ENCODE measurements at places on chromosomes 13 and 19.

DNA sequence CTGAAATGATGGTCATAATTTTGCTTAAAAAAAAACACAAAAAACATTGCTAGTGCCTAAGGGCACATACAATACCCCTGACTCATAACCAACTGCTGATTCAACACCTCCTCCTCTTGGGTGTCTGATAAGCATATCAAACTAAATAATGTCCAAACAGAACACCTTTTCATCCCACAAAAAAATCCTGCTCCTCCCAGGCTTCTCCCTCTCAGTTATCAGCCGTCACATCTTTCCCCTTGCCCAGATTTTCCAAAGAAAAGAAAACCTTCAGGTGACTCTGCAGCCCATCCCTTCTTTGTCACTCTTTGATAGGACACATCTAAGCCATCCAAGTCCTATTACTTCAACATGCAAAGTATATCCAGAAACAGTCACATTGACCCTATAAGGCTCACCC lies 46.9 kb downstream of the ABCC4 start:
- no peak for DNase-seq

DNA sequence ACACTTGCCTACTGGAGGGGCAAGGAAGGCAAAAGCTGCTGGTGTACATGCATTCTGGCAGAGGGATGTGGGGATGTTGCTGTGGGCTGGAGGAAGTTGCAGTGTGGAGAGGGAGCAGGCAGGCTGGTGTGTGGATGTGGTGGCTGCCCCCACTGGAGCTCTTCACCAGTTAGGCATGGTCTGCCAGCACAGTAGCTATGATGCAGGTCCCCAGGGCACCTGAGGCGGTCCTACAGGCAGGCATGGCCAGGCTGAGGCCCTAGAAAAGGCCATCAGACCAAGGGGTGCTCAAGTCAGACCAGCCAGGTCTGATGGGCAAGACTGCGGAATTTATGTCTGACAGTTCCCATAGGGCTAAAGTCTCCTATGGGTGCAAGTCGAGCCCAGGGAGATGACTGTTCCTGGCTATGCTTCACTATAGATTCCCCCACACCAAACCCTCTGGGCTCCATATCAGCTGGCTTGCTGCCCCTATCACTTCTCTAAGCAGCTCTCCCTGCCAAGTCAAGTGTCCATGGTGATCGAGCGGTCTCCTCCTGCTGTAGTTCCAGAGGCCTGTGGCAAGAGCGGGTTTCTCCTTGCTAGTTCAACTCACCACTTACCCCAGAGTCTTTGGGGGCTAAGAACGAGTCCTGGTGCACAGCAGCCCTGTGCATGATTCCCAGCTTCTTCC lies 473.1 kb downstream of the TDRD3 start:
- DNase-seq = no peak

GRCh38 chr19:17205237-17206140 lies 9.7 kb upstream of the USE1 start:
- DNase-seq = no peak

DNA sequence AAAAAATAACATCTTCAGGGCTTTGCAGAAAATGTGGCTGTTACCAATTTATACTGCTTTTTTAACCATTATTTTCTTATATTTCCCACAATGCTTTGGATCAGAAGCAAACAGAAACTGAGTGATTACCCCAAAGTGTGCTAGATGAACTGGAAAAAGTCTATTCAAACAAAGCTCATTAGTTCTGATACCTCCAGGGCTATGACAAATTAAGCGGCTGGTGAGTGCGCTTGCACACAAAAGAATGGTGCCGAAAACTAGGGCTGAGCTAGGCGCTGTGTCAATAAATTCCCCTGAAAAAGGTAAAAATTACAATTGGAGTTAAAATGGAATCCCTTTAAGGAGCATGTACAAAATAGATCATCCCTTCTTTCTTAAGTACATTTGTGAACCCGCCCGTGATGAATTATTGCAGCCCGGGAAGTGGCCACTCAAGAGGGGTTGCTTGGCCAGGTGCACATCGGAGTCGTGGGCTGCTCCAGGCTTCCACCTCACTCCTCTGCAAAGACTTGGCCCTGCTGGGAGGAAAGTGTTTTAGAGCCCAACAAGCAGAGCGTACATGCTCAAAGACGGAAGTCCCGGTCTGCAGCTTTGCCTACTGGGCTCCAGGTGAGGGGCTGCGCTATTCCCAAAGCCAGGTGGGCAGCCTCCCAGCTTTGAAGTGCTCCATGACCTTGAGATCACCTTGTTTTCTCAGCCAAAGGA lies 164.0 kb upstream of the ZNF507 start:
- DNase-seq = no peak

- DNase-seq = no peak
These were observed 566.4 kb downstream of the PCDH9 start for GRCh38 chr13:66663711-66664110.

DNA sequence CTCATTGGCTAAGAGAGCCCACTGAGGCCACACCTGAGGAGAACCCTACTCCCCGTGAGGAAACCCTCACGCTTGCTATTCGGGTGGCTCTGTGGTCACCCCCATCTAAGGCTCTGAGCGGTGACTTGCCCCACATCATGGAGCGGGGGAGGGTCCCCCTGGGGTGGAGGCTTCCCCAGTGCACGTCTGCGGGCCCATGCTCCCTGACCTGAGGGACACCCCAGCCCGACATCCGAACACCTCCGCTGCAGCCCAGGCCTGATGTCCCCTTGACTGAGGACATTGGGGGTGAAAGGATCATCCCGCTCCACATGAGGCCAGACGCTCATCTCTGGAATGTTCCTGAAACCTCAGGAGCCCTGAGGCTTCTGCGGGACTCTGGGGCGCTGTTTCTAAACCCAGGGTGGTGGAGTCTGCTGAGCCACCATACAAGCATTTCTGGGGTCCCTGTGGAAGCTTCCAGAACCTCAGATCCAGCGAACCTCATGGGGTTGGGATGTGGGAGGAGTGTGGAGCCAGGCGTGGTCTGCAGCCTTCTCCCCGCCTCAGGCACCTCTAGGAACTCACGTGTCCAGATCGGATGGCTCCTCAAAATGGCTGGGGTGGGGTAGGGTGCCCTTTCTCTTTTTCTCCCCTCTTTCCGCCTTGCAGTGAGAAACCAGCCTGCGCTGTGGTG lies 19.9 kb downstream of the TMED1 start:
- no peak for DNase-seq

GRCh38 chr13:51843529-51843928 lies 1.4 kb downstream of the TMEM272 start:
- no peak for DNase-seq

DNA sequence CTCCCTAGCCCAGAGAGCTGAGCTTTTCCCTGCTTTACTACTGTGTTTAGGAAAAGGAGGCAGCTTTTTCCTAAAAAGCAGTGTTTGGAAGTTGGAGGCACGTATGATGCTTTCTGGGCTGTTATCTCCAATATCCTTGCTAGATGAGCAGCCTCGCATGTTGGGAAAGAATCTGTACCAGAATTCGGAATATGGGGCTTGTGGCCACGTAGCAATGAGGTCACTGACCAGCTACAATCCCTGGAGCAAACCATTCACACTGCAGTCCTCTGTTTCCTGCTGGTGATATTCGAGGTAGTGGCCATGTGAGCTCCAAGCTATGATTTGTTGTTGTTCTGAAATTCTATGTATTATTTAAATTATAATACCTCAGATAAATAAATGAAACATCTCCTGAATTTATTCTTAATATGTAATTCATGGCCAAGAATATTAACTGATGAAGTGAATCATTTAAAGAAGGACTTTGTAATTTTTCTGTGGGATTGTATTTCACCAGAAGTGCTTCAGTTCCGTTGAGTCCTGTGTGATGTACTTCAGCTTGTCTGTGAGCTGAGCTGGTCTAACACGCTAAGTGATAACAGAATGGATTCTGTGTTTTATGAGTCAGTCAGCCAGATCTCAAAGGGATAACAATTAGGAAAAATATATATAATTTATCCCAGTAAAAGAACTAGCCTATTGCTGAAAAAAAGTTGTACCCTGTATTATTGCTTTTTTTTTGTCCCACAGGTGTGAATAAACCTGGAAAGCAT lies 319.5 kb downstream of the SHISA2 start:
- DNase-seq = no peak

DNA sequence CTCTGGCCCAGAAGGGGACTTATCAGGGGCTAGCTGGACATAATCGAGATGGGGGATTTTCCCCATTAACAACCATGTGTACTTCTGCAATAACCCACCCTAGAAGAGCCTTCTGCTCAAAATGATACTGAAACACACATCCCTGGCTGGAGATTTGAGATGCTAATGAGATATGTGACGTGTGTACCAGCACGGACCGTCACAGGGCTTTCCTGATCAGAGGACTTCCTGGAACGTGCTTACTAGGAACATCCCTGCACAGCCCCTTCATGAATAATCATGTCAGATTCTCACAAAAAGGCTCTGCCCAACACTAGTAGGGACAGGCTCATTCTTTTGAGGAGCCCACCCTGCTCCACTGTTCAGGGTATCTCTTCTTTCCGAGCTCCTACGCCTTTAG lies 6.5 kb upstream of the ERVV-1 start:
- DNase-seq = no peak

- peak; percentile 74 for DNase-seq
These were observed 11.0 kb upstream of the CA11 start for GRCh38 chr19:48656840-48657474.

- peak; percentile 55 for DNase-seq
These were observed 2673.8 kb downstream of the PCDH9 start for GRCh38 chr13:64556376-64556775.

- no peak for DNase-seq
These were observed 18.6 kb downstream of the TMEM255B start for GRCh38 chr13:113777311-113778260.

DNA sequence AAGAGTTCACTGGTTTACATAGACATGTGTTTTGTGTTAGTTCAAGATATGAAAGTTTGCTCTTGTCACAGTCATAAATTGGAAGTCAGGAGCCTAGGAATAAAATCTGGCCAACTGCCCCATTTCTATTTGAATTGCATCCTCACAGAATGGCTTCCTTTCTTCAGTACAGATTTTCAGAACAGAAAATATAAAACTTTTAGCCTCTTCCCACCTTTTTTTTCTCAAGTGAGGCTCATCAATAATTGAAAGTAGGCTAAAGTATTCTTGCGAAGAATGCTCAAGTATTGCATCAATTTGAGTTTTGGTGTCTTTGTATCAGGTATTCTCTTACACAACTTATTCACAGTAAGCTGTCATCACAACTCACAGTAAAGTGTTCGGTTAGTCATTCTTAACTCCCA lies 802.7 kb downstream of the PCDH9 start:
- DNase-seq = no peak

- DNase-seq = no peak
These were observed 193.5 kb upstream of the NBEA start for GRCh38 chr13:34748596-34748995.

GRCh38 chr13:22549126-22549525 lies 631.7 kb upstream of the SGCG start:
- DNase-seq = no peak

- no peak for DNase-seq
These were observed 3.4 kb downstream of the C19orf12 start for GRCh38 chr19:29711584-29712132.

DNA sequence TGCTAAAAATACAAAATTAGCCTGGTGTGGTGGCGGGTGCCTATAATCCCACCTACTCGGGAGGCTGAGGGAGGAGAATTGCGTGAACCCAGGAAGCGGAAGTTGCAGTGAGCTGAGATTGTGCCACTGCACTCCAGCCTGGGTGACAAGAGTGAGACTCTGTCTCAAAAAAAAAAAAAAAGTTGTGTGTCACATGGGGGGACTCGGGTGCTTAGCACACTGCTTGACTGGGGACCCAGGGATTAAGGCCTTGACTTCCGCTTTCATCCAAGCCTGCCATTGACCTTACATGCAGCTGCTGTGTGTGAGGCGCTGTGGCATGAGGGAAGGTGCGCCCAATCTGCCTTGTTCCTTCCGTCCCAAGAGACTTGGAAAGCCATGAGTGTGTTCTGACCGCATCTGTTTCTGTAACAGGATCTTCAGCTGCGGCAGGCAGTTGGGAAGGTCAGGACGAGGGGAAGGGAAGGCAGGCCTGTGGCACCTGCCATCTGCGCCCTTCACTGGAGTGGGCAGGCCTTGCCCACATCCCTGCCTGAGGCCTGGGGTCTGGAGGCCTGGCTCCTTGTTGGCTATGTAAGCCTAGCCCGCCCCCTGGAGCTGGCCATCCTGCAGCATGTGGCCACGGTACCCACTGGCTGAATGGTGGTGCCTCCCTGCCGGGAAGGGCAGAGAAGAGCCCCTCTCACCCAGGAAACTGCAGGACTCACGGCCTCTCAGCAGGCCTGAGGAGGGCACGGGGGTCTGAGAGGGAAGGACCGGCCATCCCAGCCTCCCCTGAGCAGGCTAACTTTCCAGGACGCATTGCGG lies 23.0 kb downstream of the PPP1R37 start:
- DNase-seq = no peak

DNA sequence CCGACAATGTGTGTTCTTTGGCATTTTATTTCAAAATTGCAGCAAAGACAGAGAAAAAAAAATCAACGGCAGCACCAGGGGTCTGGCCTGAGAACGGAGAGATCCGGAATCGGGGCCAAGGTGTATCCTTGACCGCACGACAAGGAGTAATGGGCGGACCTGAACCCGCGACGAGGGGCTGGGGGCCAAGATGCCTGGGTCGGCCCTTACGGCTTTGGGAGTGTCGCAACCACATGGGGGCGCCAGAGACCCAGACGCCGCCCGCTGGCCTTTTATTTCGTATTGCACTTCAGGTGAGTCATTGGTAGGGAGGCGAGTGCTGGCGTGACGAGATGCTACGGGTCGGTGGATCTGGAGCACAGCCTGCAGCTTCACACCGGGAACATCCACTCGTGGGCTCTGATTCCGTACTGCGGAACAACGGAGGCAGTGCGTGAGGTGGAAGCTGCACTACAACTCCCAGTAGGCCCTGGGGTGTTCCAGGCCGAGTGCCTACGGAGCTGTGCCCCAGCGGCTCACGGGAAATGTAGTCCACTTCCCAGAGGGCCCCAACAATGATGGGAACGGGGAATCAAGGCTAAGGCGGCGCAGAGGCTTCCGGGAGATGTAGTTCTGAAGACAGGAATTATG lies 15.7 kb downstream of the BCAT2 start:
- peak; percentile 65 for DNase-seq

All from AG04449 (cell line).